ENCODE measurements at places on chromosomes 12 and 14.

DNA sequence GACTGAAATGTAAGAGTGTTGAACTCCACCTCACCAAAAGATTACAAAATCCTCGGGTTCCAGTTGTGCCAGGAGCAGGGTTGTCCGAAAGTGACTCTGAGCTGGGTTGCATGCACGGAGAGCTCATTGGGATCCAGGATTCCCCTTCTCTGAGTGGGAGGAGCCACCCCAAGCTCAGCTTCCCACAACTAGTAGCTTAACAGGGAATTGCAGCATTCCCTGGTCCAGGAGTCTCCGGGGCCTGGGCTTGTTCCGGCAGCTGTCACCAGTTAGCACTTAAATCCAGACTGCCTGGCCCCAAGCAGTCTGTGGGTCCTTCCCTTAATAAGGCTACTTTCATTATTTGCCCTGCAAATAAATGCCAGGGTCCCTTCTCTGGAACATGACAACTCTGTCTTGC is 50.1 kb downstream of the CD9 start:
- no peak for DNase-seq

- DNase-seq: peak; percentile 15
These were observed 988 bp upstream of the TMEM263 start for GRCh38 chr12:106954462-106955376.

GRCh38 chr12:89977405-89978085 is 268.9 kb upstream of the ATP2B1 start:
- no peak for DNase-seq

GRCh38 chr14:73058922-73059673 is 764 bp downstream of the RBM25 start:
- peak; percentile 35 for DNase-seq

GRCh38 chr14:44388306-44388705 is 118.8 kb downstream of the FSCB start:
- DNase-seq: no peak

DNA sequence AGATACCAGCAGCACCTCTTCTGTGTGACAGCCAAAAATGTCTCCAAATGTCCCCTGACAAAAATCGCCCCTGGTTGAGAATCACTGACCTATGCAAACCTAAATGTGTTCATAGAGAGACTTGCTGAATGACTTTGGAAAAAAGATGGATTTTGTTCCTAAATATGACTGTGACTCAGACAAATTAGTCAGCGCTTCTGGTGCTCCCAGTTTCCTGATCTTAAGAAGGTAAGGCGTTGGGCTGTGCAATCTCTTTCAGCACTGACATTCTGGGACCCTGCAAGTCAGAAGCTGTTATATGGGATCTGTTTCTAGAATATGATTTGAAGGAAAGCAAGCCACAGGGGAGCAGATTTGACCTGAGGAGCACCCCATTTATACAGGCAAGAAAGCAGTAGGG is 90.6 kb upstream of the PWP1 start:
- DNase-seq: no peak

GRCh38 chr14:93829839-93830481 is 41.7 kb upstream of the PRIMA1 start:
- no peak for DNase-seq

- DNase-seq: no peak
These were observed 113.3 kb downstream of the ADGRD1 start for GRCh38 chr12:131066886-131067490.

DNA sequence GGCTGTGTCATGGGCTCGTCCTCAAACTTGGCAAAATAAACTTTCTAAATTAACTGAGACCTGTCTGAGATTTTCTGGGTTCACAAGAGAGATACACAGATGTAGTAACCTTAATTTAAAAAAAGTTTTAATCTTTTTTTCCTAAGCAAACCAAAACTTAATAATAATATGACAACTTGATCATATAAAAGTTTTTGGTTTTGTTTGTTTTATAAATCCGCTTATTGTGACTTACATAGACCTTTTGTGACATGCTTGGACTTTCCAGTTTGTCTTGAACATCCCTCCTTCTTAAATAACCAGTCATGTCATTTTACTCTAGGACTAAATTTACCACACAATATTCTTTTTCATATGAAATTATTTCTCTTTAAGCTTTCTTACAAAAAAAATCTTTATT is 8.5 kb downstream of the RDH12 start:
- DNase-seq: no peak

- peak; percentile 68 for DNase-seq
These were observed 841 bp downstream of the CALM1 start for GRCh38 chr14:90397425-90398314.

- DNase-seq: no peak
These were observed 24.8 kb downstream of the CLSTN3 start for GRCh38 chr12:7154901-7155470.

DNA sequence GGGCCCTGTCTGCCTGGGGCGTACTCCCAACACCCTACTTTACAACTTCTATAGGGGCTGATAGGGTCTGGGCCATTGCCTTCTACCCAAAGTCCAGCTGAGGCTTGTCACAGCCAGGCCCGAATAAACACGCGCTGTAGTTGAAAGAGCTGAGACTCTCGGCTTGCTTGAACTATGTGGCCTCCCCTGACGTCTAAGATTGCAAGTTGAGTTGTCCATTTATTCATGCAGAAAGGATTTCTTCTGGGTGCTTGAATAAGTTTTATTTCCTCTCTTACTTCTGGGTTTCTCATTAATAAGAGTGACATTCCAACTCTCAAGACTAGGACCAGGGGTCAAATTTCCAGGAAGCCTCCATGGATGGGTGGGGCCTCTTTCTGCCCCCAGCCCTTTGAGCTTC is 74.4 kb upstream of the VRK1 start:
- DNase-seq: no peak

DNA sequence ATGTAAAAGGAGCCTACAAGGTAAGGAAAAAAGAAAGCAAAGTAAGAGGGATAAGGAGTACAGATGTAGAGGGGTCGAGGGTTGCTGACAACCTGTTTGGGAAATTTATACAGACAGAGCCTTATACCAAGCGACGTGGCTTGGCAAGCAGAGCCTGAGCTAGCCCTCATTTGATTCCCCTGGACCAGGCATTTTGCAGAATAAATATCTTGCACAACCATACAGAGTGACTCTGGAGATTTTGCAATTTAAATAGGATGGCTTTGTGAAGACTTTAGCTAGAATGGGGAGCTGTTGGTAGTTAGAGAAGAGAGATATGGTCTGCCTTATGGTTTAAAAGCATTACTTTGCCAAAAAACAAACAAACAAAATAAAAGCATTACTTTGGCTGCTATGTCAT is 11.1 kb upstream of the ANO6 start:
- no peak for DNase-seq

DNA sequence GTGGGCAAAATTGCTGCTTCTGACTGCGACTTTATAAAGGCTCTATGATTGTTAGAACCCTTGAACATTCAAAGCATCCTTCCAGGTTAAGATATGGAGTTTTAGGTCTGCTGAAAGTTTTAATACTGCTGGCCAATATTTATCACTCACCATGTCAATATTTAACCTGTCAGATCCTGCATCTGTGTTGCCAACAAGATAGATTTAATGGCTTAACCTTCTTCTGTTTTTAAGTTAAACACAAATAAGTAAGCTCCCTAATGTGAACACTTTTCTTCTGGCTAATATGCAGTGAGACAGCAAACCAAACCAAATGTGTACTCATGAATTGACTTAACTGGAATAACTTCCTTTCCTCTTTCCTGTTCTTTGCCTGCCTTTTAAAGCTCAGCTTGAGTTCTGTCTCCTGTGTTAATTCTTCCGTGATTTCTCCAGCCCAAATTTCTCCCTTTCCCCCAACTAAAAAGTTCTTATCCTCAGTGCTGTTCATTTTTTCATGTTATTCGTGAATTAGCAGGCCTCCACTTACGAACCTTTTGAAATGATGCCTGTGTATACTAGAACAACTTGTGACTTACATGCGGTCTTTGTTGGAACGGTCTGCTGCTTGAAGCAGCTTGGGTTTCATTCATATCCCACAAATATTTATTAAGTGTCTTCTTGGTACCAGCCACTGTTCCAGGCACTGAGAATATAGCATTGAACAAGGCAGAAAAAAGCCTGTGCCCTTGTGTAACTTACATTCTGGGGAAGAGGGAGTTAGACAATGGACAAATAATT is 9.1 kb downstream of the FBXW8 start:
- DNase-seq: no peak

GRCh38 chr12:70581208-70581607 is 56.0 kb downstream of the PTPRB start:
- no peak for DNase-seq

- DNase-seq: no peak
These were observed 16.7 kb downstream of the CHGA start for GRCh38 chr14:92939699-92940098.

DNA sequence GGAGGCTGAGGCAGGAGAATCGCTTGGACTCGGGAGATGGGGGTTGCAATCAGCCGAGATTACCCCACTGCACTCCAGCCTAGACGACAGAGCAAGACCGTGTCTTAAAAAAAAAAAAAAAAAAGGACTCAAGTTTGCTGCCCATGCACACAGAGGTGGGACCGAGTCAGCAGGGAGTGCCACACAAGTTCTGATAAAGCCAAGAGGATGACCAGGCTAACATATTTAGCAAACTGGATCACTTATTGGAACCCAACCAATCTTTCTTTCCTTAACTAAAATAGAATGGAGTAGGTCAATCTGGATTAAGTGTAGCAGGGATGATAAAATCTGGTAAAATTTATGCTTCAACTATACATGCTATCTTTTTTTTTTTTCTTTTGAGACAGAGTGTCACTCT is 190.4 kb upstream of the FOXN3 start:
- no peak for DNase-seq

GRCh38 chr14:104658325-104658712 is 31.1 kb upstream of the INF2 start:
- no peak for DNase-seq

- DNase-seq: peak; percentile 31
These were observed 185.6 kb downstream of the TBX5 start for GRCh38 chr12:114220311-114220710.

- DNase-seq: no peak
These were observed 61.4 kb downstream of the KICS2 start for GRCh38 chr12:64160711-64161060.

DNA sequence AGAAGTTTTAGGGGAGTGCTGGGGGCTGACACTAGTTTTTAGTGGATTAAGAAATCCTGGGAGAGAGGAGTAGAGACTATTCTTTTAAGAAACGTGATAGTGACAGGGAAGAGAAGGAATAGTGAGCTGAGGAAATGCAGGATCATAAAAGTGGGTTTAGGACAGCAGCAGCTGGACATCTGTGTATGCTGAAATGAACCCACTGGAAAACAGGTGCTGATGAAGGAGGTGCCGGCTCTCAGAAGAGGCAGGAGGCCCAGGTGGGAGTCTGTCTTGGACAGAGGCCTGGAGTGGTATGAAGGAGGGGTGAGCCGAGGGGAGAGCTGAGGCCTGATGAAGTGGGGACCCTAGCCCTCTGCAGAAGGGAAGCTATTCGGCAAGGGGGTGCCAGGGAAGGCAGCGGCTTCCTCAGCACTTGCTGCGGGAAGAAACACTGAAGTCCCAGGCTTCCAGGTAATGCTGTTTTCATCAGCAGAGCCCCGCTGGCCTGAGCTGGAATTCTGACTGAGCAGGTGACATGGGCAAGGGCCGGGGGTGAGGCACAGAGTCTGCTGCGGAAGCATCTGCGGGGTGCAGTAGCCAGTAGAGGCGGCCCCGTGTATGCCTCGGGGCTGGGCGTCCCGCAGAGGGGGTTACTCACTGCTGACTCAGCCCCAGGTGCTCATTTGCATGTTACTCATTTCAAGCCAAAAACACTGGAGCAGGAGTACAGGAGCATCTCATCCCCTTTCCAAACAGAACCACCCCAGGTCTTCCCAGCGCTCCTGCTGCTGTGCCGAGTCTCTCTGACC is 89.7 kb downstream of the TMCC3 start:
- no peak for DNase-seq

GRCh38 chr12:53219956-53220693 is 11.9 kb downstream of the RARG start:
- peak; percentile 69 for DNase-seq

GRCh38 chr12:75816897-75817296 is 214.7 kb downstream of the PHLDA1 start:
- no peak for DNase-seq

GRCh38 chr14:79543967-79544697 is 667.2 kb downstream of the DIO2 start:
- no peak for DNase-seq
